ENCODE measurements at places on chromosomes 1 and 21.

DNA sequence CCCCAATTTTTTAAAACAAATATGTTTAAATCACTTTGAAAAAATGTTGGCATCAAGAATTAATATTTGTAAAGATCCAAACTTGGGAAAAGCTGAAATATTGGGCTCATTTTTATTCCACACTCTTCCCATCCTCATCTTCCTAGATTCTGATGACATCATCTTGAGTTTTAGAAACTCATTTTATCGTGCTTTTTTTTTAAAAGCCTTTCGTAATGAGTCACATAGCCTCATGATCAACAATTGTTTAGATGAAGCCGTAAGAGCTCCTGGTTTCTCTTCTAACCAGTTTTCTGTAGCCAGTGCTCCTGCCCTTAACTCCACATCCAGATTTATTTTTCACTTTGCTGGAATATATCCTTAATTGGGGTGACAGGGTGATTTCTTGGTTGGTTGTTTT lies 78.6 kb downstream of the POFUT2 start:
- DNase-seq = no peak

DNA sequence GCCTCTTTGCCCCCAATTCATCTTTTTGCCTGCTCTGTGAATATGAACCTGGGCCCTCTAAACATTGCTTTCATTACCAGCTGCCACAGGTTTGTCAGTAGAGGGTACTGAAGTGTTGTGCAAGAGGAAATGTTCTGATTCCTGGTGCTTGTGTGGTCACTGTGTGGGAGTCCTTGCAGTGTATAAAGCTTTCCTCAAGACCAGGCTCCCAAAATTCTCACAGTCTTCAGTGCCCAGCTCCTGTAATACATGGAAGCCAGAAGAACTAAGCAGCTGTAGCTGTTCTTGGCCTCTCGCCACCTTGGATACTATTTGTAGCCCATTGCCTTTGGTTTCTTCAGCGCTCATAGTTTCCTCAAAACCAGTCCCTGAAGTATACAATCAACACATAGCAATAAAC lies 1046.2 kb downstream of the BRINP3 start:
- DNase-seq = no peak

- no peak for DNase-seq
Measured at GRCh38 chr1:214193691-214194090, 87.3 kb upstream of the SMYD2 start.

DNA sequence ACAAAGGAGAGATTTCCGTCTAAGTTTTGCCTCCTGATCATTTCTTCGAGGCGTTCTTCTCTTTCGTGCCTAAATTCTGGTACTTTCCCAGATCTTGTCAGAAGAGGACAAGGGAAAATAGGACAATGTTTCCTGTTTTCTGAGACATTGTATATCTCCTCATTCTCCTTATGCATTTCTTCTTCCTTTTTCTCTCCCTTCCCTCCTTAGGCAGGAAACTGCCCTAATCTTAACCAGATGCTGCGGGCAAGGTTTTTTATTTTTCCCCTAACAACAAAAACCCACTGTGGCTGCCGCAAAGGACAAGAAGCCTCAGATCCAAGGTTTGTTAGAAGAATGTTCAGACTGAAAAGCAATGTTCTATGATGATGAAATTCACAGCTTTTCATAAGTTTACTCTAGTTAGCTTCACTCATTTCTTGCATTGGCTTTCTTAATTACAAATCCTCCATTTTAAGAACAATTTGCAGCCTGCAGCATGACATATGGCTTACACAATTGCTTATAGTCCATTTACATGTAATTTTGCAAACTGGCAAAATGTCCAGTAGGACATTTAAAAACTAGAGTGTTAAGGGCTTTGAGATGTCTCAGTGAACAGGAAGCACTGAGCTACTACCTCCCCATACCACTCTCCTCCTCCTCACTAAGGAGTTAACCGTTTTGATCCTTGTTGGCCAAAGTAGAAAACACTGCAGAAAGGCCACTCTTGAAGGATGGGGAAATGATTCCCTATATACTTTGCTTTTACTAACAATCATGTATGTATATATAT lies 624 bp downstream of the CTSK start:
- no peak for DNase-seq

DNA sequence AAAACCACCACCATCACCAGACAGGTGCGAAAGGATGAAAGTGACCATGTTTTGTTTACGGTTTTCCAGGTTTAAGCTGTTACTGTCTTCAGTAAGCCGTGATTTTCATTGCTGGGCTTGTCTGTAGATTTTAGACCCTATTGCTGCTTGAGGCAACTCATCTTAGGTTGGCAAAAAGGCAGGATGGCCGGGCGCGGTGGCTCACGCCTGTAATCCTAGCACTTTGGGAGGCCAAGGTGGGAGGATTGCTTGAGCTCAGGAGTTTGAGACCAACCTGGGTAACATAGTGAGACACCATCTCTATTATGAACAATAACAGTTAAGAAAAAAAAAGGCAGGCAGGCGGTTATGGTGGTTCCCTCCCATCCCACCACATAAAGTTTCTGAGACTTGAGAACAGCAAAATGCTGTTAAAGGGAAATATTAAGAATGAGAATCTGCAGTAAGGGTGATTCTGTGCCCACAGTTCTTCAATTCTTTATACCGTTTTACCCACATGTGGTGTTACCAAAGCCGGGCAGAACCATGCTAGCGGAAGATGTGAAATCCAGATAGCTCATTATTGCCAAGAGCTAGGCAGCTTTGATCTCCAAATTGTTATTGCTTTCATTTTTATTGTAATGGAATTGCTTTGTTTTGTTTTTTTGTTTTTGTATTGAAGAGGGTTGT lies 34.5 kb upstream of the TDRD10 start:
- DNase-seq = no peak

DNA sequence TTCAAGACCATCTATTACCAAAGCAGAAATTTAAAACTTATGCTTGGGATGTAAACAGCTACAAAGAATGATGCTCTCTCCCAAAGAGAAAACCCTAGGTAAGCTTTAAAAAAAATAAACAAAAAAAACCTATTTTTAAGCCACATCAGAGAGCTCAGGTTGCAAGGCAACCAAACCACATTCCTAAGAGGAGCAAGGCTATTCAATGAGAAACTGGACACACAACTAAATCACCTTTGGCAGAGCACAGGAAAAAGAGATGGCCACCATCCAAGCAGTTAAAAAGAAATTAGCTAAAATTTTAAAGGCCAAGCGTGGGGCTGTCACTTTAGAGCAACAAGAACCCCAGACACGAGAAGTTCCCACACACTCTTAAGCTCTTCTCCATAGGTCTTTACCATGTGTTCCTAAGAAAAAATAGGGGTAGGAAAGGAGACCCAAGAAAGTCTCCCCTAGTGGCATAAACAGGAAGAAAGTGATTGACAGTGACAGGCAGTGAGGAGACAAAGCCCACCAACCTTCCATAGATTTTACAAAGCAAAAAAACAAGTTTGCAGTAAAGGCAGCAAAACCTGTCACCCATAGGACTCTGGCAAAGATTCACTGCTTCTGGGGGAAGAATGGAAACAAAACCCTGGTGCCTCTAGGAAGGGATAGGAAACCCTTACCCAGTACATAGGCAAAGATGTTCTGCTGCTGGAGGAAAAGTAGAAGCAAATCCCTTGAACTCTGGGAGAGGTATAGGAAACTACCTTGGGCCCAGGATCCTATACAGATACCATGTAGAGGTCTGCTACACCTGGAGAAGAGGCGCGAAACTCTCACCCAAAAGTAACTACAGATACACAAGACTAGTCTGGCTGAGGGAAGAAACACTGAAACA lies 68.5 kb downstream of the FOXJ3 start:
- no peak for DNase-seq

GRCh38 chr1:168428063-168428731 lies 115.6 kb downstream of the XCL2 start:
- no peak for DNase-seq

- DNase-seq = no peak
Measured at GRCh38 chr1:1351511-1352427, 2.6 kb upstream of the DVL1 start.

- DNase-seq = no peak
Measured at GRCh38 chr1:91383456-91383855, 21.2 kb downstream of the HFM1 start.
